Stimulated activated CD8-positive, alpha-beta memory T cell treated with anti-CD3 and anti-CD28 coated beads, Interleukin-7, amount 100 ng/mL, for 24 hours (primary cell): ENCODE measurements at places on chromosomes 16 and 17.

DNA sequence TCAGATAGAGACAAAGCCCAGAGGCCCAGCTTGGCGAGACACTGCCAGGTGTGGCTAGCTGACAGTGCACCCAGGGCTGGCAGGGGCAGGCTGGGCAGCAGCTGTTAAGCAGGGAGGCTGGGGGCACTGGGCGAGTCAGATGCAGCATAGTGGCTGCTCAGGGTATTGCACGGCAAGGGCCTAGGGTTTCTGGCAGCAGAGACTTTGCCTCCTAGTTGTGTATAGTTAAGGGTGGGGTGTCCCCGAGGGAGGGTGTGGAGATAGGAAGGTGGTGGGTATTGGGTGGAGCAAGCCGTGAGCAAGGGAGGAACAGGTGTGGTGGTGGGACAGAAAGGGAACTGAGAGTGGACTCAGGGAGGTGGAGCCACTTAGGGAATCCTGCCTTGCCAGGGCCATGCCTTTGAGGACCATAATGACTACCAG lies 66.0 kb downstream of the SMPD3 start:
- DNase-seq = no peak

DNA sequence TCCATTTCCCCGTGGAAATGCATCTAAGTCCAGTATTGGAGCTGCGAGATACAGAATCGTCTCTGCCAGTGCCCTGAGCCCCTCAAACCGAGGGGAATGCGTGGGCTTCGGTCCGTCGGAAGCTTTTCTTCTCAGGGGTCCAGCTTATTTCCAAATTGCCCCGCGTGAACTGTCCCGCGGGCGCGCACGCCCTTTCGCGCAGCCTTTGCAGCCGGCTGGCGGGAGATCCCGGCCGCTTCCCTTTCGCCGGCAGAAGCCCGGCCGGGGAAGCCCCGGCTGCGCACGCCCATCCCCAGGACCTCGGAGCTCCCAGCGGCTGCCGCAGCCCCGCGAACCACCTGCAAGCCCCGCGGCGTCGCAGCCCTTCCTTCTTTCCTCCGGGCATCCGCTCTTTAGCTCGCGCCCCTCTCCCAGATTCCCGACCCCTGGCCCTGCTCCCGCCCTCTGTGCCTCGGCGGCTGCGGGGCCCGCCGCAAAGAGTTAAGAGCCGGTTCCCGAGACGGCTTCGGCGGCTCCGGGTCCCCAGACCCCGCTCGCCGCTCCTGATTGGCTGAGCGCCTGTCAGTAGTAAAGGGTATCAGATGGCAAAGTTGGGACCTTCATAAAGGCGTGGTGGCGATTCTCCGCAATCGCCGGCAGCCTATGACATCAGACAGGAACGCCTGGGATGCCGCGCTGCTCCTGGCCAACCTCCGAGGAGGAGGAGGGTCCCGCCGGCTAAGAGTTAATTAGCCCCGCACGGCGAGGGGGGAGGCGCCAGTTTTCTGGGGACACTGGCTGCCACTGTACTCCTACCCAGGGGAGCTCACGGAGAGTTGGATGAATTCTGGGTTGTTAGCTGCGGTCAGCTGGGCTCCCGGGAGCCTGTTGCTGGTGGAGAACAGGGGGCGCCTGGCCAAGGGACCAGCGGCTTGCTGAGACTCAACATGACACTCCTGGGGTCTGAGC lies at the start of gene MYOCD:
Gene MYOCD (plus strand): TSS at position 628 of the 948 bp plus-strand sequence. CDS start 299 bp downstream, at position 927.
- no peak for DNase-seq

DNA sequence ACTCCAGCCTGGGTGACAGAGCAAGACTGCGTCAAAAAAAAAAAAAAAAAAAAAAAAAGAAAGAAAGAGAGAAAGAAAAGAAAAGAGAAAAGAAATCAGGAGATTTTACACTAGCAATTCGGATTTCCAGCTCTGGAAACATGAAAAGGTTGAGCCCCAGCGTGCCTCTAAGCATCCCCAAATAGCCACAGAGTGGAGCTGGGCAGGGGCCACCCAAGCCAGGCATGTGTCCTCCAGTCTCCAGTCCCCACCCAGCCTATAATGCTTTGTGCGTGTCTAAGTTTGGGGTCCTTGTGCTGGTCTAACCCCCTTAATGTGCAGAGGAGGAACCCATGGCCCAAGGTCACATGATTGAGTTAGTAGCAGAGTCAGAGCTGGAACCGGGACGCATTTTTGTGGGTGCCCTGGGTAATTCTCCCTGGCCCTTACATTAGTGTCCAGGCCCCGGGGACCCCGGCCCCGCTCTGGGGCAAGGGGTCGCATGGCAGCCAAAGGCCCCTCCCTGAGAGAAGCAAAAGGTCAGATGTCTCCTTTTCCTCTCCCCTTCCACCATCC lies 19.9 kb downstream of the ADAM11 start:
- DNase-seq = no peak

DNA sequence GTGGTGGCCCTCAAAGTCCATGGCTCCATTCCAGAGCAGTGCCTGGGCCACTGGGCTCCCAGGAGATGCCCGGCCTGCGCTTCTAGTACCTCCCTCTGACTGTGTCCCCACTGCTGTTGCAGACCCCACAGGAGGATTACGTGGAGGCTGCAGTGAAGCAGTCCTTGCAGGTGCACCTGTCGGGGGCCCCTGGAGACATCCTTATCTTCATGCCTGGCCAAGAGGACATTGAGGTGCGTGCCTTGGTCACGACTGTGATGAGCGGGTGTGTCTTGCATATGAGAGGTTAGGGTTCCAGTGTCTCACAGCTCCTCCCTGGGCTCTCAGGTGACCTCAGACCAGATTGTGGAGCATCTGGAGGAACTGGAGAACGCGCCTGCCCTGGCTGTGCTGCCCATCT lies 11.3 kb downstream of the DHX38 start:
- DNase-seq = no peak

GRCh38 chr16:54239456-54239855 lies 47.1 kb downstream of the IRX3 start:
- no peak for DNase-seq

DNA sequence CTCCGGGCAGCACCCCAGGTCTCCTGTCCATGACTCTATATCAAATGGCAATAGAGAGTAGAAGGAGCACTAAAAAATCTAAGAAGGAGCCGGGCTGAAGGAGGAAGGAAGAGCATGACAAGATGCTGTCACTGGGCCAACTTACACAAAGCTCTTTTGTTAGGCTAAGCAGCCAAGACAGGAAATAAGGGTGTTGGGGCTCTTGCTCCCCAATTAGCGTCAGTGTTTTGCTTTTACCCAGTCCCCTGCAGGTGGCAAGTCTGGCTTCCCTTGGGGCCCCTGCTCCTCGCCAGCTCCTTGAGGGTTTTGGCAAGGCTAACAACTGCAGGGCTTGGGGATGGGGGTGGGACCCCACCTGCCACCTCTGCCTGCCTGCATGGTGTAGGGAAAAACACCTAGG lies 120.5 kb downstream of the CCT6B start:
- DNase-seq = no peak

GRCh38 chr16:24023621-24024020 lies 187.8 kb downstream of the PRKCB start:
- DNase-seq = no peak

DNA sequence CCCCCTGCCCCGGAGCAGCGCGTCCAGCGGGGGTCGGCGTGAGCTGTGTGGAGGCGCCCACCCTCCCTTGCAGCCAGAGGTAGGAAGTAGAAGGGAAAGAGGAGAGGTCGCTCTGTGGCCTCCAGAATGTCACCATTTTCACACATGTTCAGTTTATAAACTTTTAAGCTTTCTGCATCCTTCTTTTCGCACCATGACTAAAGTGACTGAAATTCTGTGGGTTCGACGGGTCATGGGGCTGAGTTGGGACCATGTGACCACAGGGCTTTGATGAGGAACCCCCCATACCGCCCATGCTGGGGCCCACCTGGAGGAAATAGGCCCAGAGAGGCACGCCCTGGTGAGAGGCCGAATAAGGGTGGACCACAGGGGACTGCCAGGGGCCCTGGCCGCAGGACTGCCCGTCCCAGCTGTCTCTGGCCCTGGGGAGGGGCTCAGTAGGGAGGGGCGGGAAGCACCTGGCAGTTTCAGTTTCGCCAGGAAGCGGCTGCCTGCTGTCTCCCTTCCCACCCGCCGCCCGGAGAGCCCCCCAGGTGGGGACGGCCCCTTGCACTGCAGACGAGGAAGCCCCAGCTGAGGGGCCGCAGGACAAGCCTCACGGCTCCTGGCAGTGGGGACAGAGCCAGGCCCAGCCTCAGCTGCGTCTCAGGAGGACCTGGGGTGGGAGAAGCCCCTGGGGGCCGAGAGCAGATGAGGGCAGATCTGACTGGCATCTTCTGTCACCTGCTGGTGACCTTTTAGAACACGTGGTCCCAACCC lies 9.0 kb downstream of the CBFA2T3 start:
- DNase-seq = no peak

DNA sequence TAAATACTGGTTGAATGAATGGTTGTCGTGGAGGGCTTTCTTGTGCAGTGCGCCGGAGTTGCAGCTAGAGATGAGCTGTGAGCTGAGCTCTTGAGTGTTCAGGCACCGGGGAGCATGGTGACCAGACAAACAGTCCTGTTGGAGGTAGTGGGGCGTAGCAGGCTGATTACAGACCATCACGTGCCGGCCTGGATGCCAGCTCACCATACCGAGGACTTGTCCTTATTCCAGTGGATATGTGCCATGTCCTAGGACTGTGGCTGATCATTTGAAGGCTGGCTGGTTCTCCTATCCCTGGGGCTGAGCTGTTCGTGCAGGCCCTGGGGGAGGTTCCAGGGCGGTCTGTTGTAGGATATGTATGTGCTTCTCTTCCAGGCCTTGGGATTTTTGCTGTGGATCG lies 60.0 kb downstream of the ABCC1 start:
- DNase-seq = no peak

- no peak for DNase-seq
These were observed 72.5 kb downstream of the RBFOX1 start for GRCh38 chr16:7405166-7405565.

- DNase-seq = no peak
These were observed 11.3 kb upstream of the SLC39A11 start for GRCh38 chr17:73103641-73104335.

DNA sequence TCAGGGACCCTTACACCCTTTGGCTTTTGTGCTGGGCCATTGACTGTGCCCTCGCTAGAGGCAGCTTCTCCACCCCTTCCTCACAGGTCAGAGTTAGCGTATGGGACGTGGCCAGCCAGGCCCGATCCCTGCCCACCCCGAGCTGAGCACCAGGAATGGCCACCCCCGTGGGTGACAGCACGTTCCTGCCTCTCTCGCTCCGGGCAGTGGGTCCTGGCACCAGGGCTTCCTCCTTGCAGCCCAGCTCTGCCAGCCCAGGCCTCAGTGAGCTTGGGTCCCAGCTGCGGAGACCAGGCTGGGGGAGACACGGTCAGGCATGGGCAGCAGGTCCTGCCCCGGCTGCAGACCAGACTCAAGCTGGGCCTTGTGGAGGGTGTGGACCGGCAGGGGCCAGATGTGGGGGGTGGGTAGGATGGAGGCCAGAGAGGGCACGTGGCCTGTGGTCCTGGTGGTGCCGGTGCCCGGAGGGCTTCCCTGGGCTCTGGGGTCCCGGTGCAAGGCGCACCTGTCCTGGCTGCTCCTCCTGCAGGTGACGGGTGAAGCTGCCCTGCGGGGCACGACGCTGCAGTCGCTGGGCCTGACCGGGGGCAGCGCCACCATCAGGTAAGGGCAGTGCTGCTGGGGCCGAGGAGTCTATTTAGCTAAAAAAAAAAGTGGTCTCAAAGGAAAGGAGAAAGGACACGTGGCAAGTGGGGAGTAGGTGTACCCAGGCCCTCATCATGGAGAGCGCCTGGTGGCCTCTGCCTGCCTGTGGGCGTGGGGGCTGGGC lies 18.2 kb downstream of the ASPSCR1 start:
- DNase-seq = no peak

DNA sequence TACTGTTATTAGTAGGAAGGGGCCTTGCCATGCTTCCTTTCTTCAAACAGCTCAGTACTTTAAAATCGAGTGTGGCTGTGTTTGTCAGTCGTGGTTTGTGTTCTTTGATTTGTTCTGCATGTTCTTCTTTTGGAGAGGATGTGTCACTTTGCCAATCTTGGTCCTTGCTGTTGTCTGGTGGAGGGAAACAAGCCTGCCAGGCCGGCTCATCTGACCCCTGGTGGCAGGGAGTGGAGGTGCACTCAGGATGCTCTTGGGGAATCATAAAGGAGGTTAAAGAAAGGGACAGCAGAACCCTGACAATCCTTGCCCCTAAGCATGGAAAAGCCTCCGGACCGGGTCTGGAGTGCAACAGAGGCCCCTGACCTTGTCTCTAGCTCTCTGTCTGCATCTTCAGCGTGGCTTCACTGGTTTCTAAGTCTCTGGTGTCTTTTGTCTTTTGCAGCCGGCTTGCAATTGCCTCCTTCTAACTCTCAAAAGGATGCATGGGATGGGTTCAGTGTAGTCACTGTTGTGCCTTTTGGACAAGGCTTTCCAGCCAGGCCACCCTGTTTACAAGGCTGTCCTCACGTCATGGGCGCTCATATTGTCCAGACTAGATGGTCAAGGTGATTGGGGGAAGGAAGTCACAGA lies 135.8 kb downstream of the WWOX start:
- DNase-seq = peak; percentile 48

- no peak for DNase-seq
These were observed 27.1 kb upstream of the MYLK3 start for GRCh38 chr16:46775214-46775613.

DNA sequence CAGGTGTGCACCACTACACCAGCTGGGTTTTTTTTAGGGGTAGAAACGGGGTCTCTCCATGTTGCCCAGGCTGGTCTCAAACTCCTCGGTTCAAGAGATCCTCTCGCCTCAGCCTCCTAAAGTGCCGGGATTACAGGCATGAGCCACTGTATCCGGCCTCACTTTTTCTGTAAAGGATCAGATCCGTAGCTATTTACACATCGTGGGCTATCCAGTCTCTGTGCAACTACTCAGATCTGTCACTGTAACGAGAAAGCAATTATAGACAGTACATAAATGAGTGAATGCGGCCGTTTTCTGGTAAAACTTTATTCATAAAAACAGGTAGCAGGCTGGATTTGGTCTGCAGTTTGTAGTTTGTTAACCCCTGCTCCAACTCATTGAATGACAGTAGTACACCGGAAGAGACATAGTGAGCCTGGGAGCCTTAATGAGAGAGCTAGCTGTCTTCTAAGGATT lies 44.5 kb downstream of the VMP1 start:
- DNase-seq = no peak

- DNase-seq = no peak
These were observed 63.1 kb upstream of the BCO1 start for GRCh38 chr16:81175325-81175891.

DNA sequence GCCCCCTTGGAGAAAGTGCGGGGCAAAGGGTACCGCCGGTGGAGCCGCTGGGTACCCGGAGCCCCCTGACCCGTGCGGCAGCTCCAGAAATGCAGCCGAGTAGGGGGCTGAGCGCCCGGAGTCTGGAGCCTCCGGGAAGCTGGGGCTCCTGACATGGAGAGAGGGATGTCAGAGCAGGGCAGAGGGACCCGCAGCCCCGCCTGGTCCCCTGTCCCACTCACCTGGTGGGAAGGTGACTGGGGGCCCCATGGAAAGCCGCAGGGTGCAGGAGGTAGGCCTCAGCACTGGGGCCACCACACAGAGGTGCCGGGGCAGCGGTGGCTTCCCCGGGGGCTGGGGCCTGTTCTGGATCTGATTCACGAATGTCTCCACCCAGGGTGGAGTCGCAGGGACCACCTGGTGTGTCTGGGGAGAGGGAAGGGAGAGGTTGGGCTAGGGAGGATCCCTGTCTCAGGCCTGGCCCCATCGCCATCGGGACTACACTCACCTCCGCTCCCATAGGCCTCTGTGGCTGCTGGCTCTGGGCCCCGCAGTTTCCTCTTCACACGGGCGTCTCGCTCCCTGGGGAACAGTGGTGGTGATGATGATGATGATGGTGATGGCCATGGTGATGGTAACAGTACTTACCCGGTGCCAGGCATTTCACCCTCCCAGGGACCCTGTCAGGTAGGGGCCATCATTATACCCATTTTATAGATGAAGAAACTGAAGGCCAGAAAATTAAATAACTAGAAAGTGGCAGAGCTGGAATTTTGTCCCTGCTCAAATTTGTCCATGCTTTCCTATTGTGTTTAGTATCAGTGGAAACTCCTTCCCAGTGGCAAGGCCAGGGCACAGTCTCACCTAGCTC lies 5.2 kb downstream of the TBX6 start:
- no peak for DNase-seq
